ENCODE measurements at places on chromosomes 5 and 9.

DNA sequence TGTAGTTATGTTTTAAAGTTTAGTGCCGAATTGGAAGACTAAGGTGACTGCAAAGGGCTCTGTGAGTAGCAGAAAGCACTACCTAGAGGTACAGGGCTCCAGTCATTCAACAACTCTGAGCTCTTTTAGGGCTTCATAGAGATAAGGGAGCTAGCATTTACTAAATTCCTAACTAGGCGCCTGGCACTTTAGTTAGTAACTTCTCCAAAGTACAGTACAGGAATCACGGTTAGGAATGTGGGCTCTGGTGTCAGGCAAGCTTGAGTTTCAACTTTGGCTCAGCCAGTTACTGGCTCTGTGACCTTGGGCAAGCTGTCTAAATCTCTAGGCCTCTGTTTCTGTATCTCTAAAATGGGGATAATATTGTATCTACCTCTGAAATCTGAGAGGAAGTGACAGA lies 115.3 kb downstream of the SLIT3 start:
- no peak for DNase-seq

- DNase-seq = no peak
Observed at GRCh38 chr5:172721455-172722326, 49.3 kb downstream of the DUSP1 start.

DNA sequence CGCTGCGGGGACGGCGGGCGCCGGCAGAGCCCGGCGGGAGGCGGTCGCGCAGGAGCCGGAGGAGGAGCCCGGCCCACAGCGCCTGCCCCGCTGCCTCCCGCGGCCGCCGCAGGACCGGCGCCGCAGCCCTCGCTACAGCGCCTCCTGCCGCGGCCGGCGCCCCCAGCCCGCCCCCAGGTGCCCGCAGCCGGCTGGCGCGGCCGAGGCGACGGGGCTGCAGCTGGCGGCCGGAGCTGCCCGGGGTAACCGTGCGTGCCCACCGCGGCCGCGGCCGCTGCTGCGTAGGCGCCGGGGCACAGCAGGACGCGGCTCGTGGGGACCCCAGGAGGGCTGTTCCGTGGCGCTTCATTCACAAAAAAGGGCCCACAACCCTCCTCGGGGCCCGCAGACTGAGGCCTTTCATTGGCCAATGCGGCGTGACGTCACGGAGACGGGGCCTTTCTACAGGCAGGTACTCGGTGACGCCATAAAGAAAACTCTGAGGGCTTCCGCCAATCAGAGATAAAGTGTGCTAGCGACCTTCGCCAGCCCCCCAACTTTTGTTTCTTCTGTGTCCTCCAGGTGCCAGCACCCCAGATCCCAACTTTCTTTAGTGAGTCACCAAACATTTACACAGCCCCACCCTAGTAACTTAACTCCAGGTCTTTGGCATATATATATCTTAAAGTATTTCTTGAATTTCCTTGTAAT lies at the start of gene CDC14B:
Gene CDC14B (minus strand): TSS at position 353 of the 690 bp plus-strand sequence. CDS start 465 bp downstream, outside the sequence.
- DNase-seq = peak; percentile 67

- DNase-seq = no peak
Observed at GRCh38 chr9:127545196-127546124, 66.6 kb upstream of the STXBP1 start.

- DNase-seq = no peak
Observed at GRCh38 chr5:87074072-87074471, 193.6 kb upstream of the RASA1 start.

- no peak for DNase-seq
Observed at GRCh38 chr9:76887951-76888350, 18.0 kb downstream of the PRUNE2 start.

GRCh38 chr5:36273809-36274526 lies 27.7 kb downstream of the RANBP3L start:
- DNase-seq = no peak

DNA sequence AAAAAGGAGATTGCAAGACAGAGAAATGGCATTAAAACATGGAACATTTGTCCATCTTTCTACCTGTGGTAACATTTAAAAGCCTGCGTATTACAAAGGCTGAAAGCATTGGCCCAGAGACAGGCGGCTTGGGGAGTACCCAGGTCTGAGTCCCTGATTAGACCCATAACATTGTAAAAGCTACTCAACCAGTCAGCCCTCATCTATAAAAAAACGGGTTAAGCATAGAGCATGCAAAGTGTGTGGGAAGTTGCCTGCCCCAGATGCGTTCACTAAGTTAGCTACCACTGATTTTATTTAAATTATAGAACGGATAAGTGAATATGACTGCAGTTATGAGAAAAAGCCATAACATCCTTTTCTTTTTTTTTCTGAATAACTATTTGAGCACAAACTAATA lies 276.1 kb downstream of the CDH12 start:
- DNase-seq = no peak

DNA sequence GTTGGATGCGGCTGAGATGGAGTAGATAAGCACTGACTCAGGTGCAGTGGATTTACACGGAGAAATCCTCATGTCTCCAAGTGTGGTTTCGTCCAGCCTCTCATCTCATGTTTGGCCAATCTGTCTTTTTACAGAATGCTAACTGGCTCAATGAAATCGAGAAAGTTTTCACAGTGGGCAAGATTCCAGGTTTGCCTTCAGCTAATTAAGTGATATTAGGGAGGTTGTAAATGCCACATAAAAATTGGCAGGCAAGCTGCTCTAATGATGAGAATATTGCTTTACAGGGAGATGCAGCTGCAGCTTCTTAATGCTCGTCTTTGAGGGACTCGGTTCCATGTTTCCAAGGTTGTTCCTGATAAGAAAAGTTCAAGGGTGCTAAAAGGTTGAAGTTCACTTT lies 23.7 kb downstream of the BARHL1 start:
- DNase-seq = no peak
